ENCODE measurements at places on chromosomes 2 and 18. TPM values are rescaled to one million over a fixed set of nuclear protein-coding genes. Genes with fewer than 3 reads are reported as not detected.

The SERPINB13 gene
- not detected for total RNA-seq

The OST4 gene
- 260 TPM for total RNA-seq

The FEV gene
- total RNA-seq: not detected

The LIMS4 gene
- 2.9 TPM for total RNA-seq
